Suprapubic skin (tissue), 4 donors: ENCODE measurements at places on chromosomes 13 and 19. TPM values are rescaled to one million over a fixed set of nuclear protein-coding genes. Genes with fewer than 3 reads are reported as not detected.

- DNase-seq = peak; percentile 73
- peaks cover 17% of the 10 kb centered on the region for H3K4me1 ChIP-seq
- no peak overlapping the region for H3K27ac ChIP-seq
- no peak overlapping the region for H3K4me3 ChIP-seq
Observed at GRCh38 chr19:15779756-15780476, 7.5 kb upstream of the OR10H5 start.

- no peak overlapping the region for H3K27ac ChIP-seq
- DNase-seq = no peak
- H3K4me3 ChIP-seq = no peak overlapping the region
Observed at GRCh38 chr19:36172852-36173251, 20.6 kb upstream of the COX7A1 start.

GRCh38 chr13:97855570-97856303 lies 97.7 kb upstream of the IPO5 start:
- peak; percentile 81 for DNase-seq
- H3K36me3 ChIP-seq = no peaks in the 10 kb centered on the region
- H3K4me3 ChIP-seq = no peak overlapping the region

DNA sequence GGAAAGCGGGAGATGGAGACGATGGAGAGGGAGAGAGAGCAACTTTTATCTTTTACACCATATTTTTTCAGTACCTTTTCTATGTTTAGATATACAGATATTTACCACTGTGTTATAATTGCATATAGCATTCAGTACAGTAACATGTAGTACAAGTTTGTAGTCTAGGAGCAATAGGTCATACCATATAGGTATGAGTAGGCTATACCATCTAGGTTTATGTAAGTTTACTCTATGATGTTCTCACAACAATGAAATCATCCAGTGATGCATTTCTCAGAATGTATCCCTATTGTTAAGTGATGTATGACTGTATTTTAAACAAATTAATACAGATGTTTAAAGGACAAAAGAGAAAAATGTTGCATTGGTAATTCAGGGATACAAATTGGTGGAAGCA lies 136.1 kb downstream of the PDS5B start:
- no peak overlapping the region for H3K27ac ChIP-seq
- no peak overlapping the region for H3K4me3 ChIP-seq
- H3K36me3 ChIP-seq = peaks cover 8% of the 10 kb centered on the region
- H3K27me3 ChIP-seq = no peaks in the 10 kb centered on the region
- H3K4me1 ChIP-seq = no peaks in the 10 kb centered on the region

GRCh38 chr19:45182758-45183157 lies 4.2 kb downstream of the BLOC1S3 start:
- no peak overlapping the region for H3K27ac ChIP-seq
- H3K4me3 ChIP-seq = no peak overlapping the region
- no peaks in the 10 kb centered on the region for H3K27me3 ChIP-seq
- no peak for DNase-seq
- peaks cover 30% of the 10 kb centered on the region for H3K4me1 ChIP-seq
- H3K36me3 ChIP-seq = no peaks in the 10 kb centered on the region

GRCh38 chr13:113419531-113420193 lies 33.6 kb downstream of the ADPRHL1 start:
- DNase-seq = no peak
- H3K27me3 ChIP-seq = peaks cover 3% of the 10 kb centered on the region
- H3K36me3 ChIP-seq = no peaks in the 10 kb centered on the region
- no peak overlapping the region for H3K27ac ChIP-seq

DNA sequence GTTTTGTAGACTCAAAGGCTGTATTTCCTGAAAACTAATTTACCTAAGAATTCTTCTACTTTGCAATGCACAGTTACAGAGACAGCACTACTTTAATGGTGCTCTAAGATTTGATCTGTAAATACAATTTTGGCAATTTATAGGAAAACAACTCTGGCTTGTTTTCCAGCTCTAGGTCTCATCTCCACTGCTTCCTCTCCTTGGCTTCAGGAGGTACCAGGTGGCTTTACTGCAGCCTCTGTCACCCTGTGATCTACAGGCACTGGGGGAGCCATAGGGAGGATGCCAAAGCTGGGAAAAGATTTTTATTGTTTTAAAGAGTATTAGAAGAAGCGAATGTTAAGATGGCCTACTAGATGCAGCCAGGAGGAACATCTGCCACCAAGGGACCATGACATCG lies 1563.6 kb downstream of the OLFM4 start:
- DNase-seq = no peak
- H3K4me3 ChIP-seq = no peak overlapping the region
- H3K27me3 ChIP-seq = no peaks in the 10 kb centered on the region
- H3K27ac ChIP-seq = no peak overlapping the region

GRCh38 chr19:28454083-28454482 lies 758.9 kb downstream of the UQCRFS1 start:
- H3K27ac ChIP-seq = no peak overlapping the region
- DNase-seq = no peak
- H3K4me3 ChIP-seq = no peak overlapping the region
- no peaks in the 10 kb centered on the region for H3K4me1 ChIP-seq

DNA sequence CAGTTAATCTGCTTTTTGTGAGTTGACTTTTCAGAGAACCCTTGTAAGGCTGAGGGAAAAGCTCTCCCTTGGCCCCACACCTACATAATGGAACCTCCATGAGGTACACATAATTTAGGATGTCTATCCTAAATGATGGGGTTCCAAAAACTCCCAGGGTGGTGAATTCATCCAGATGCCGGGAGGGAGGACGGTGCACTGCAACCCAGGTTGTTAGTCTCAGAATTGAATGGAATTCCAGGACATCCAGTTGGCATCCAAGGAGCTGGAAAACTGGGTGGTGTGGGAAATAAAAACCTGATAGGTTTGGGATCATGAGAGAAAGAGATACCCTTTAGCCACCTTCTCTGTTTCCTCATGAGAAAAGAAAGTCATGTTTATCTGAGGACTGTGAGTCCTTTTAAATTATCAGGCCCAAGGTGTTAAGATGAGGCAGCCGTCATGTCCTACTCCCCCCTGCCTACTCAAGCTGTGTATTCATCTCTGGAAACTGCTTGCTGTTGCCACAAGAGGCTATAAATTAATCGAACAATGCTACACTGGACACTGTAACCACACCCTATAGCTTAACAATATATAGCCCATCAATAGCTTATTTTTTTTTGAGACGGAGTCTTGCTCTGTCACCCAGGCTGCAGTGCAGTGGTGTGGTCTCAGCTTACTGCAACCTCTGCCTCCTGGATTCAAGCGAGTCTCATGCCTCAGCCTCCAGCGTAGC lies 49.5 kb downstream of the C13orf46 start:
- H3K36me3 ChIP-seq = no peaks in the 10 kb centered on the region
- peaks cover under 1% of the 10 kb centered on the region for H3K27me3 ChIP-seq
- H3K27ac ChIP-seq = no peak overlapping the region

GRCh38 chr13:53012707-53013106 lies 15.9 kb upstream of the OLFM4 start:
- H3K27me3 ChIP-seq = no peaks in the 10 kb centered on the region
- no peaks in the 10 kb centered on the region for H3K4me1 ChIP-seq
- no peak overlapping the region for H3K4me3 ChIP-seq
- no peak overlapping the region for H3K27ac ChIP-seq
- no peaks in the 10 kb centered on the region for H3K36me3 ChIP-seq

DNA sequence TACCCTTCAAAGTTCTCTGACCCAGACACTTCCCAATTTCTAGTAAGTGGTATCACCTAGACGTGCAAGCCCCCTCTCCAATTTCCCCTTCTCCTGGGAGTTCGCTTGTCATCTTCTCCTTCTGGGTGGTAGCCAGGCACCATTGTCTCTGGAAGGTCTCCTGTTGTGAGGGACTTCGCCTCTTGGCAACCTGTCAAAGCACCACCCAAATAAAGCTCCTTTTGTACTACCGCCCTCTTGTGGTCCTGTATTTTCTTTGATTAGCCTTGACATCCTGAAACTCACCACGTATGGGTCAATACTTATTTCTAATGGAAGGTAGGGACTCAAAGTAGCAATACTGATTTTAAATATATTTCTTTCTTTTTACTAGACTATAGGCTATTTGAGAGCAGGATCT lies 8.2 kb downstream of the GPC5 start:
- H3K27me3 ChIP-seq = no peaks in the 10 kb centered on the region
- H3K27ac ChIP-seq = no peak overlapping the region
- no peak for DNase-seq
- no peak overlapping the region for H3K4me3 ChIP-seq

GRCh38 chr13:74182491-74182890 lies 48.3 kb upstream of the KLF12 start:
- H3K27me3 ChIP-seq = no peaks in the 10 kb centered on the region
- DNase-seq = no peak
- H3K27ac ChIP-seq = no peak overlapping the region

DNA sequence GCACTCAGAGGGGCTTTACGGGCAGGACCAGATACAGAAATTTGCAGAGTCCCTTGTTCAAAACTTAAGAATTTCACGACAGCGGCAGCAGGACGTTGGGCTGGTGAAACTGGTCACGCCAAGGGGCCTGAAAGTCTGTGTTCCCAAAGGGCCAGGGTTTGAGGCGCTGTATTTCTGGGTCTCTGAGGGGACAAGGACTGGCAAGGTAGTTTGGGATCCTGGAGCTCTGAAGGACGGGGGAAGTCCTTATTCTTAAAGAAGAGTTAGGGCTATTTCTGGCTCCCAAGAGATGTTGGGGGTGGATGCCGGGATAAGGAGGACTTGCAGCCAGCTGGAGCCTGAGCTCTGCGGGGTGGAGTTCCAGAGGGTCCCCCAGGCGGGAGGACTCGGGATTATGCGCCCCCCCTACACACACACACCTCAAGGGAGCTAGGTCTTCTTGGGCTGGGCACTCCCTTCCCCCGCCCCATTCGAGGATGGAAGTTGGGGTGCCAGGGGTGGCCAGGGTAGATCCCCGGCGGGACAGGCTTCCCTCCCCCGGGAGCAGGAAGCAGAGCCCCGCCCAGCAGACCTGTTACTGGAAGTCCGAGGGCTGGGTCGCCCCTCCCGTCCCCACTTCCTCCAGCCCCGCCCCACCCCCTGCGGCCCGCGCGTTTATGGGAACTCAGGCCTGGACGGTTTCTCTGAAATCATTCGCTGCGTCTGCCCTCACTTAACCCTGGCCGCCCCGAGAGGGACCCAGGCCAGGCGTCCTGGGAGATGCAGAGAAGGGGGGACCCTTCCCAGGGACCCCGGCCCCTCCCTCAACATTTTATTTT lies 5.6 kb downstream of the BCL3 start:
- H3K27ac ChIP-seq = peak overlapping the region; percentile 93
- peak; percentile 95 for DNase-seq
- H3K27me3 ChIP-seq = no peaks in the 10 kb centered on the region
- H3K36me3 ChIP-seq = peaks cover 30% of the 10 kb centered on the region

DNA sequence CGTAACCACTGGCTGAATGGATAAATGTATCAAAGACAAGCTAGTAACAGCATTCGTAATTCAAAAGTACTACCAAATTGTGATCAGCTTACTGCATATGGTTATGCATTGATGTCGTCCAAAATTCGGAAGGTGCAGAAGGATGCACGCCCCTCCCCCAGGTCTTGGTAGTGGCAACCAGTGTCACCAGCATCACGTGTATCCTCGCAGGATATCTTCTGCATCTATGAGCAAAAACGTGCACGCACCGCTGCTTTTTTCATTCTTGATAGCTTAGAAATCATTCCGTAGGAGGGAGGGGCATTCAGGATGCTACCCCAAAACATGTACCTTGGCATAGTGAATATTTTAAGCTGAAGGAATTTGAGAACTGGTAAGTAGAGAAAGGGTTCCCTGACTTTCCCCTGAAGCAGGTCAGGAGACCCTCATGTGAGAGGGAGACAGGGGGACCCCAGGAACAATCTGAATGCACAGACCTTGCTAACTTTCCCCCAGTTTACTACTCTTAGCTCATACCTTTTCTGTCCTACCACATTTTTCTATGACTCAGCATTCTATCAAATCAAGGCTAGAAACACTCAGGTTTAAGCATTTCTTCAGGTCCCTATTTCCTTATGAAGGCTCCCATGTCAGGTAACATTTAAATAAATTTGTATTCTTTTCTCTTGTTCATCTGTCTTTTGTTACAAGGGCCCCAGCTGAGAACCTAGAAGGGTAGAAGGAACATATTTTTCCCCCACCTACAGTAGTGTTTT lies 61.2 kb upstream of the TM9SF2 start:
- DNase-seq = no peak
- peaks cover 15% of the 10 kb centered on the region for H3K27me3 ChIP-seq
- H3K4me1 ChIP-seq = peaks cover 8% of the 10 kb centered on the region
- no peak overlapping the region for H3K27ac ChIP-seq
- no peak overlapping the region for H3K4me3 ChIP-seq

DNA sequence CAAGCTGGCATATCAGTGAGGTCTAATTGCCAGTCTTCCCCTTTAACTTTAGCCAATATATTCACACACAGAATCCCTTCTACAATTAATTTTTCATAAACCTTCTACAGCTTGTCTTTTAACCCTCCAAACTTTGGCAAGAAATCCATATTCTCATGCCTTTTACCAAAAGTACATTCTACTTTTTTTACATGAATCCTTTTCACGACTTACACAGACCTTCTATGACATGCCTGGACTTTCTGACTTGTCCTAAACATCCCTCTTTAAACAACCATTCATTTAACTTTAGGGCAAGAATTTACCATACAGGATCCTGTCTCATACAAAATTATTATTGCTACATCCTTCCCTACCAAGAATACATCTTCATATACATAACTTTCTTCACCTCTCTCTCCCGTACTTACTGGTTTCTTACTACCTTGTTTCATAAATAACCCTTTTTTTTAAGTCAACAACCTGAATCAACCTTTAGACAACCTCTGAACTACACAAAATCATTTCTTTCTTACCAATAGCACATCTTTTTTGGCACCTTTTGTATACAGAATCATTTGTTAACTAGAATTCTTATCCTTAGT lies 23.5 kb downstream of the ZNF544 start:
- peaks cover 96% of the 10 kb centered on the region for H3K36me3 ChIP-seq
- H3K4me1 ChIP-seq = no peaks in the 10 kb centered on the region
- no peak overlapping the region for H3K27ac ChIP-seq
- H3K4me3 ChIP-seq = no peak overlapping the region

DNA sequence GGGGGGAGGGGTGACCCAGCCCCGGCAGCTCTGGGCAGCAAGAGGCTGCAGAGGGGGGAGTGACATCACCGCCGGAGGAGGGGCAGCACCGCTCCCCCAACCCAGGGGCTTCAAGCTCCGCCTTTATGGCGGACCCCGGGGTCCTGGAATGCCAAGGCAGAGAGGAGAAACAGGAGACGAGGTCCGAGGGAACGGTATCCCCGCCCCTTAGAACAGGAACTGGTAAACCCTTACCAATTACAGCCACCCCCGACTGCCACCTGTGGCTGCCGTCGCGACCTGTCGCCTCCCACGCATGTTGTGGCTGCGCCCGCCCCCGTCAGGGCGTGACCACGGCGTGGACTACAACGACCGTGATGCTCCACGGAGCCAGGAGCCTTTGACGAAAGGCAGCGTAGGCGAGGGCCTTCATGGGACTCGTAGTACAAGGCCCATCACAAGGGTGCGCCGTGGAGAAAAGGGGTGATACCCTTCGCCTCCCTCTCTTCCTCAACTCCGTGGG lies 4.1 kb upstream of the KCNC3 start:
- peak overlapping the region; percentile 52 for H3K4me3 ChIP-seq
- H3K27me3 ChIP-seq = peaks cover 62% of the 10 kb centered on the region
- H3K27ac ChIP-seq = peak overlapping the region; percentile 64
- peaks cover 52% of the 10 kb centered on the region for H3K4me1 ChIP-seq
- no peaks in the 10 kb centered on the region for H3K36me3 ChIP-seq

CRX gene
- total RNA-seq = not detected

SIGLEC9 gene
- total RNA-seq = 0.68 TPM

METTL21C gene
- not detected for total RNA-seq

FCGBP gene
- 314 TPM for total RNA-seq

TPTE2 gene
- total RNA-seq = not detected

ZNF850 gene
- total RNA-seq = 6.8 TPM

CYSLTR2 gene
- total RNA-seq = 1.5 TPM

OR1M1 gene
- total RNA-seq = not detected

MUC16 gene
- under 0.01 TPM for total RNA-seq

SACS gene
- total RNA-seq = 6.4 TPM

PROZ gene
- not detected for total RNA-seq

KIR2DL1 gene
- total RNA-seq = not detected
